ENCODE measurements at places on chromosomes 3 and 15.

DNA sequence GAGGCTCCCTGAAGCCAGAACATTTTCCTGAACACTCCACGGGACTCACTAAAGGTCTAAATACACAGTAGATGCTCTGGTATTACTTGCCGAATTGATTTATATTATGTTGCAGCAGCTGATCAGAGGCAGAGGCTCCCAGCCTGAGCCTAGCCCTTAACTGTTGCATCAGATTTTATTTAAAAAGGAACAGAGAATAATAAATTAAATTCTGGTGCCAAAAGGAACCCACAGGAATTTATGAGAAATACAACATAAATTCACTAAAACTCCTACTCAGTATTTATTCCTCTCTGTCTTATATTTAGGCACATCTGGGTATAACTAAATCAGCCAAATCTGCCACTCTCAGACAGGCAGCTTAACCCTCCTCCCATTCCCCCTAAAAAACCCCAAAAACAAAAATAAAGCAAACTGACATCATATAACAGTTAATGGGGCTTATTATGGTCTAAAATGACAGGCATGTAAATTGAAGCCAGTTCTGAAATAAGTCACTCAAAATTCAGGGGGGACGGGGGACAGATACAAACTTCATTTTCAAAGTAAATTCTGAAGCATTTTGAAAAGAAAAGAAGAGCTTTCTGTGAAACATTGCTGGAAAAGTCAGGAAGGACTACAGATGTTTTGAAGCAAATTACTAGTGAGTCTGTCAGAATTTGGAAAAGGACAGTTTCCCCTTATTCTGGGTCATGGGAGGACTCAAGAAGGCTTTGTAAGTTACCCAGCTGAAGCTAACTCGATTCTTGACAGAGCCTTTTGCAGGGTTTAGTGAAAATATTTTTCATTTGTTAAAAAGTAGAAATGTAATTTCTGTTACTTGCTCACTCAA, 53.8 kb upstream of the CORO2B start:
- no peak overlapping the region for H3K27ac ChIP-seq
- no peak for DNase-seq
- no peak overlapping the region for H3K4me3 ChIP-seq
- H3K27me3 ChIP-seq, result peaks cover 31% of the 10 kb centered on the region

DNA sequence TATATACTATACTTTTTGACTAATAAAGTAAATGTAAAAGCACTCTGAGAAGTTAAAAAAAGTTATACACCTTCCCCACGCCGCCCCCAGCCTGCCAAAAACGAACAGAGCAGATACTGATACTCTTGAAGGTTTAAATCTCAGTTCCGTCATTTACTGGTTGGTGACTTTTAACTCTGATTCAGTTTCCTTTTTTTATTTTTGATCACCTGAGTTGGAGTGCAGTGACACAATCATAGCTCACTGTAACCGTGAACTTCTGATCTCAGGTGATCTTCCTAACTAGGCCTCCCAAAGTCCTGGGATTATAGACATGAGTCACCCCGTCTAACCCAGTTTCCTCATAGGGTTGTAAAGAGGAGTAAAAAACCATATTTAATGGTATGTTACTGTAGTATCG, 3.3 kb upstream of the TIPIN start:
- H3K27ac ChIP-seq, result peak overlapping the region; percentile 30
- no peaks in the 10 kb centered on the region for H3K27me3 ChIP-seq
- H3K4me3 ChIP-seq, result no peak overlapping the region

- H3K4me1 ChIP-seq, result no peaks in the 10 kb centered on the region
- no peaks in the 10 kb centered on the region for H3K36me3 ChIP-seq
- no peak overlapping the region for H3K4me3 ChIP-seq
- no peak overlapping the region for H3K27ac ChIP-seq
- no peak for DNase-seq
These were observed 41.9 kb downstream of the EPHB1 start for GRCh38 chr3:134836921-134837320.

- H3K27me3 ChIP-seq, result no peaks in the 10 kb centered on the region
- H3K4me1 ChIP-seq, result no peaks in the 10 kb centered on the region
- no peak overlapping the region for H3K27ac ChIP-seq
- no peak for DNase-seq
These were observed 82.9 kb upstream of the CDAN1 start for GRCh38 chr15:42819786-42820185.

DNA sequence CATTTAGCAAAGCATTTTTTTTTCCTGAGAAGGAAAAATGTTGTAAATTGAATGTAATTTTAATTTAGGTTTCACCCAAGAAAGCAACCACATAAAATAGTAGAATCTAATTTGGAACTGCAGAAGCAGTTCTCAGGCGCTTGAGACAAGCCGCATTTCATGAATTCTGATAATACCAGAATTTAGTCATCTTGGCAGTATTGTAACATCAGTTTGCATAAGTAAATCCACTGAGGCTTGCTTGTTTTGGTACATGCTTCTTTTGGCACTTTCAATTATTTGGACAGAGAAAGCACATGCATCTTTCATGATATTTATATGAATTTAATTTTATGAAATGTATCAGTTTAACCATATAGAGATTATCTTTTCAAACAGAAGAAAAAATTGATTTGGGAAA, 389.7 kb upstream of the ROBO1 start:
- no peak overlapping the region for H3K27ac ChIP-seq
- no peaks in the 10 kb centered on the region for H3K36me3 ChIP-seq
- no peaks in the 10 kb centered on the region for H3K4me1 ChIP-seq
- DNase-seq, result no peak

- H3K4me3 ChIP-seq, result no peak overlapping the region
- no peak overlapping the region for H3K27ac ChIP-seq
- H3K36me3 ChIP-seq, result peaks cover 30% of the 10 kb centered on the region
- DNase-seq, result no peak
These were observed 152.6 kb downstream of the SCAPER start for GRCh38 chr15:76752549-76752948.
